Thyroid gland (tissue), 4 donors: ENCODE measurements at places on chromosomes 3 and 15.
A peak's percentile ranks its signal among the peaks of the same experiment; 100 is the strongest.

DNA sequence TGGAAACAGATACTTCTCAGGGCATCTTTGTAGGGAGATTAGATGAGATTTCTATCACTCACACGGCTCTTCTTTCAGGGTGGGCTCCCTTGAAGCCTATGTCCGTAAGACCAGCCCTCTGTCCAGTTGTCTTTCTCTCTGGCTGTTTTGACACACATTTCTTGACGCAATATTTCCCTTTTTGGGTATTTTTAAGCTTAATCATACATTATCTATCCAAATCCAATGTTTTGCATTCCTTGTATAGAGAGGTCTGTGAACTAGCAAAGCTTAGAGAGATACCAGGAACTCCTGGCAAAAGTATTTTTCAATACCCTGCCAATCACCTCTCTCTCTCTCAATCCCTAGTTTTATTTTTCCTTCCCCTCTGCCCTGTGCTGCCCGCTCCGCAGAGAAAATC, 79.3 kb downstream of the EOMES start:
- no peak for DNase-seq

DNA sequence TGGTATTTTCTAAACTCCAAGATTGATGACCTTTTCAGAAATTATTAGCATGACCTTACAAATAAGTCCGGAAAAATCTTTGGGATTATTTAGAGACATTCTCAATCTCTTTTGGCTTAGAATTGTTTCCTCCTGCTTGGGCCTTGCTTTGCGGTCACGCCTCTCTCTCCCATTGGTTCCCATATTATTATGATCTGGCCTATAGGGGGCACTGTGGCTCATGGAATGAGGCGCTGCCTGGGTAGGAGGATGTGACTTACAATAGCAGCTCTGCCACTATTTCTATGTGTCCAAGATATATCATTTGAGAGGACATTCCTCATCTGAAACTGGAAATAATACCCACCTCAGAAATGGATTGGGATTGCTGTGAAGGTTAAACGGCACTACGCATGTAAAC, 464.9 kb downstream of the MFSD1 start:
- no peak for DNase-seq

GRCh38 chr15:68566377-68566954, 12.3 kb upstream of the CORO2B start:
- no peak for DNase-seq

DNA sequence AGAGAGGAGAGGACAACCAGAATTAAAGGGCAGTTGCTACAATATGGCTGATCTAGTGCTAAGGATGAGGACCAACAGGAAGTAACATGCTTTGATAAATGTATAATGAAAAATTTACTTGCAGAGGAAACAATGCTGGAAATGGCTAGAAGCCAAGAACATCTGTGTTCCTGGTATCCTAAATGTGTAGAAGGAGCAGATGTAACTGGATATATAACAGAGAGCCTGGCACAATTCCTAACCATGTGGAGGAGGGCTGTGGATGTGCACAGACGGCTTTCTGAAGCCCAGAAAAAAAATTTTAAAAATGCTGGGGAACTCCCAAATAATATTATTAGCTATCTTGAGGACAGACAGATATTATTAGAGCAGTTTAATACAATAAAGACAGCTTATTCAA, 159.4 kb upstream of the GBE1 start:
- DNase-seq: no peak

- DNase-seq: no peak
These were observed 125.3 kb upstream of the THBS1 start for GRCh38 chr15:39455471-39455991.

DNA sequence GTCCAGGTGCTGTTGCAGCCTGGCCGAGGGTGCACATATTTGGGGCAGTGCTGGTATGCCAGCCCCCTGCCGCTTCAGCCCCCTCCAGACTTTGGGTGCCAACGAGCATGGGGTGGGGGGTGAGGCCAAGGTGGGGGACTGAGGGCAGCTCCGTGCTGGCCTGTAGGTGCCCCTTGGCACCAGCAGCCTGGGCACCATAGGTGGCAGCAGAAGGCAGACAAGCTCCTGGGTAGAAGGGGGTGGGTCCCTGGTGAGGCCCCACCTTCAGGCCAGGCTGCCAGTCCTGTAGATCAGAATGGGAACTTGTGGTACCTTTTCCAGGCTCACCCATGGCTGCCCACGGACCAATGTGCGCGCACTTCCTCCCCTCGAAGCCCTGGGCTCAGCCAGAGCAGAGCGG, 16.1 kb upstream of the PLA2G4E start:
- DNase-seq: no peak

DNA sequence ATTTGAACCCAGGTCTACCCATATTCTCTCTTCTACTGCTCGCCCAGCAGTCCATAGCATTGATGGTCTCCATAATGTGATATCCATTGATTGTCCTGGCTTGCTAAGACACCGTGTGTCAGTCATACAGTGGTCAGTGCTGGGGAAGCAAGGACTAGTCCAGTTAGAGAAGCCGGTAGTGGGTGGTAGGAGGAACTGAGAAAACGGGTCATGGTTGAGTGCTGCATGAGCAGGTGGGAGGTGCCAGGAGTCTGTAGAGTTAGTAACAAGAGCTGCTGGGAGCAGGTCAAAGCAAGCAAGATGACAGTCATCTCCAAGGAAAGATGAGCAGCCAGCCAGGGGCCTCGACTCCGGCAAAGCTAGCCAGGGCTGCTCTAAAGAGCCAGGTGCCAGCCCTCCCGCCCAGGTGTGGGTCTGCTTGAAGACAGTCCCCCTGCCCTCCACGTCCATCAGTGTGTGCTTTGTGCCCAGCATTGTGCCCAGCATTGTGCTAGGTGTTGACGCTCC, 29.5 kb upstream of the USP3 start:
- DNase-seq: peak; percentile 69

DNA sequence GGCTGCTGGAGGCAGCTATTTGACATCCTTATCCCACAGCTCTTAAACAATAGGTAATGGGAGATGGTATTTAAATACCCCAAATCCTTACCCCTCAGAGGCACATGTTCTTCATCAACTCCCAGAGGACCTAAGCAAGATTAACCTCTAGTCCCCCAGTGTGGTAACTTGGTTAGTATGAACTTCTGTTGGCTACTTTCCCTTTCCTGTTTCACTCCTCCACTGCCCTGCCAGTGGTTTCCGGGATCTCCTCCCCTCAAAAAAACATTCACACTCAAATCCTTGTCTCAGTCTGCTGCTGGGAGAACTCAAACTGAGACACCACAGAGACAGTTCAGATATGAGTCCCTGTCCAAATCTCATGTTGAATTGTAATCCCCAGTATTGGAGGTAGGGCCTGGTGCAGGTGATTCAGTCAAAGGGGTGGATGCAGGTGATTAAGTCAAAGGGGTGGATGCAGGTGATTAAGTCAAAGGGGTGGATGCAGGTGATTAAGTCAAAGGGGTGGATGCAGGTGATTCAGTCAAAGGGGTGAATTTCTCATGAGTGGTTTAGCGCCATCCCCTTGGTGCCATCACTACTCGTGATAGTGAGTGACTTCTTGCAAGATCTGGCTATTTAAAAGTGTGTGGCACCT, 335.0 kb upstream of the CTNNB1 start:
- no peak for DNase-seq

GRCh38 chr3:145357453-145357852, 803.5 kb downstream of the PLOD2 start:
- no peak for DNase-seq

DNA sequence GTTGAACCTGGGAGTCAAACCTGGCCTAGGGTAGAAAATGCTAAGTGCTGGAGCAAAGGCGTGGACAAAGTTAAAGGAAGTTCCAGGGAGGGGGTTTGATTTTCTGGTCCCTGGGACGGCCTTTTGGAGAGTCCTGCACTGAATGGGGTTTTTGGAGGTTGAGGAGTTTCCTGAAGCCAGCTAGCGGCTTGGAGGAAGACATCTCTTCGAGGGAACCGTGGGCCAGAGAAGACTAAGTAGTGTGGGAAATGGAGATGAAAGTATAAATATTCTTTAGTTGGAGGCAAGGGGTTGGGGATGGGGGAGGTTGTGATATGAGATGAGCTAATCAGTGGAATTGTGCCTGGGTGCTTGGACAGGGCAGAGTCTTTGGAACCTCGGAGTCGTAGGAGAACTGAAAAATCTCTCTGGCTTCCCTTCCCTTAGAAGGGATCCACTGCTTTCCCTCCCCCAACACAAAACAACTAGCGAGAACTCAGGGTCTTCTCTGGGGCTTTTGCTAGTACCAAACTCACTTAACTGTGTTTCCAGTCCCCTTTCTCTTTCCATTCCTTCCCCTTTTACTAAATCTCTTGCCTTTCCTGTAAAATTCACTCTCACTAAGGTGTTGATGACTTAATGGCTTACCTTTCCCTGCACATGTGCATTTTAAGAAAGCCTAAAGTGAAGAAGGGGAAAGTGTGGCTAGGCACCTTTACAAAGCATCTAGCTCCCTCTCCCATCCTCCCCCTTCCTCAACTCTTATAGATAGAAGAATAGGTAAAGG, 1.0 kb downstream of the LPP start:
- no peak for DNase-seq

- DNase-seq: no peak
These were observed 3.5 kb upstream of the ISG20 start for GRCh38 chr15:88635318-88635717.

DNA sequence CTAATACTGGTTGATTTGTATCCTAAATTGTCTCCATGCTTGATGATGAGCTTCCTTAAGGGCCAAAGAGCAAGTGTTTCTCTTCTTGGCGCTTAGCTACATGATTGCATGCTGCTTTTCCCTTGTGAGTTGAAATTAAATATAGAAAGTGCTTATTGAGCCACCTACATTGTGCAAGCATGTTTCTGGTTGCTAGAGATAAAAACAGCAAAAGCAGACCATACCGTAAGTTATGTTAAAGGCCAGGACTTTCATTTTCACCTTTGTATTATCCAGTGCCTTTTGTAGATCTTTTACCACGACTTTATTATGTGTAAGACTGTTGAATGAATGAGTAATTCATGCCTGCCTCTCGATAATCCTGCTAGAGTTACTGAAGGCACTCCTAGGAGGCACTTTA, 41.9 kb upstream of the CCNB2 start:
- no peak for DNase-seq

DNA sequence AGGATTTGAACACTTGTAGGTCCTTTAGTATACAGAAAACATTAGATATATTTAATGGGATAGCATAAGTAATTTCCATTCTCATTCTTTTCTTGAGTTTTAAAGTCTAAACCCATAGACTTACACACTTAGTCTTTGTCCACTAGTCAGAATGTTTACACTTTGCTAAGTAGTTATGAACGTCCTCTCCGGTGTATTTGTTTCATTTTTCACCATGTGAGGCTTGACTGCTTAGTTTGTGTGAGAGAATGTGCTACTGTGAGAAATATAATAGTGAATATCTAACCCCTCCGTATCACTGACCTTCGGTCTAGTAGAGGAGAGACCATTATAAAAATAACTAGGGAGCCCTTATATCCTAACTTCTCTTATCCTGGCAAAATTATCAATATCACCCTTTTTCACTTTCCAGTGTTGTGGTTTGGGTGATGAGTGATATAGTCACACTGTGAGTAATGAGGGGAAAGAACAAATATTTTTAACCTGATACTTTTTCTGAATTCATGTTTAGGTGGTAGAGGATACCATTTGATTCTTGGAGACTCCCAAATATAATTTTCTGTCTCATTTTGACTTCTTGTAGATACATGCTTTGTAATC, 122.4 kb downstream of the UBE2E2 start:
- no peak for DNase-seq

DNA sequence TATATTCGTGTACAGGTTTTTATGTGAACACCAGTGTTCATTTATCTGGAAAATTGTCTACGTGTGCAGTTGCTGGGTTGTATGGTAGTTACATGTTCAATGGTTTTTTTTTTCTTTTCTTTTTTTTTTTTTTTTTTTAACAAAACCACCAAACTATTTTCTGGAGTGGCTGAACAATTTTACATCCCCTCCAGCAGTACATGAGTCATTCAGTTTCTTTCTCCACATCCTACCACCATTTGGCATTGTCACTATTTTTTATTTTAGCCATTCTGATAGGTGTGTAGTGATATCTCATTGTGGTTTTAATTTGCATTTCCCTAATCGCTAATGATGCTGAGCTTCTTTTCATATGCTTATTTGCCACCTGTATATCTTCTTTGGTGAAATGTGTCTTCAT, 256.3 kb upstream of the EOMES start:
- no peak for DNase-seq

DNA sequence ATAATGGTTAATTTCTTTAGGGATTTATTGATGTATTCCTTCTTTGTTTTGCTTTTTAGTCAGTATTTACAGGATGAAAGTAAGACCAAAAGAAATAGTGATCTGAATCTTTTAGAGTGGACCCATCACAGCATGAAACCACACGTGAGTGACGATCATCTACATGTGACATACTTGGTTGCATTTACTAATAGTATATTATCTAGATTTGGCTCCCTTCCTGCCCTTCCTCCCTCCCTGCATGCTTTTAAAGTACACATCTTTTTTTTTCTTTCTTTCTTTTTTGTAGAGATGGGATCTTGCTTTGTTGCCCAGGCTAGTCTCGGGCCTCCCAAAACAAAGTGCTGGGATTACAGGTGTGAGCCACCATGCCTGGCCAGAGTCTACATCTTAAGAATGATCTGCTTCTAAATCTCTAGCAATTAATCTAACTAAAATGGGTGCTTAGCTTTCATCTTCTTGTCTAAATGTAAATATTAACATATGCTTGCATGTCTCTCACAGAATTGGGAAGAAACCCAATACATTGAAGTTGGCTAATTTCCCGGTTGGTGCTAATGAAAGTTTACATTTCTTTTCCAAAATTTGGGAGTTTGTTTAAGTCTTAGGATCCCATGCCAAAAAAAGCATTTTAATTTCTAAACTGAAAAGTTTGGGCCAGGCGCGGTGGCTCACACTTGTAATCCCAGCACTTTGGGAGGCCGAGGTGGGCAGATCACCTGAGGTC, 38.0 kb downstream of the SENP2 start:
- no peak for DNase-seq

DNA sequence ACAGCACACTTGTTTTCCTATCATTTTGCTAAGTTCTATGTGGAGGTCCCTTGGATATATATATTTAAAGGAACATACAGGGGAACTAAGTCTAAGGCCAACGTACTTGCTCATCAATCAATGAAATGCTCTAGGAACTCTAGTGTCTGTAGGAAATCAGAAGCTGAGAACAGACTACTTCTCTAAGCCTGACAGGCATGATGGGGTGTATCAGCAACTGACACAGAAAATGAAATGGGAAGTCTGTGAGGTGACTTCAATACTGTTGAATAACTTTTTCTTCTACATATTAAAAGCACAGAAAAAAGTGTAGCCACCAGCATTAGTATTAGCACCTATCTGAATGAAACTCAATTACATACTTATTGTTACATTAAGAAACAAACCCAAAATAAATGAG, 56.9 kb upstream of the CSPG5 start:
- no peak for DNase-seq

- DNase-seq: no peak
These were observed 127.1 kb upstream of the ANKRD28 start for GRCh38 chr3:15924914-15925313.

DNA sequence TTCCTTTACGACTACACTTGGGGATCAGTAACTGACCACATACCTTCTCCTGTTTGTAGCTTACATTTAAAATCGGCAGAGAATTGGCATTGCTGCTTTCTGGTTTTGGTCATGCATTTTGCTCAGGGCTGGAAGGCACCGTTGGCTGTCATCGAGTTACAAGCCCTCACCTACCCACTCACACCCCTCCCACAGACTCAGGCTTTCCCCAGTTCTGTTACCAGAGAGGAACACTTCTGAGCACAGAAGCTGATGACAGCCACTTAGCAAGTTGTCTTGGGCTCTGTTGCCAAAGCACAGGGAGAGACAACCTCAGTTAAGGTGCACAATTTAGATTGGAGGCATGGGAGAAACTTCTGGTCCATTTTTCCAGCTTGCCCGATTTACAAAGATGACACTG, 204.8 kb upstream of the TOPAZ1 start:
- DNase-seq: peak; percentile 81

GRCh38 chr3:192129586-192129985, 597.8 kb downstream of the FGF12 start:
- DNase-seq: no peak
